Stimulated activated CD8-positive, alpha-beta memory T cell treated with anti-CD3 and anti-CD28 coated beads, Interleukin-12 subunit alpha, Interleukin-12 subunit beta, amount 100 ng/mL, for 4 hours (primary cell): ENCODE measurements at places on chromosomes 6 and 20.

- no peak for DNase-seq
These were observed 26.6 kb downstream of the NSFL1C start for GRCh38 chr20:1440024-1440423.

GRCh38 chr6:44428682-44429081 is 41.2 kb downstream of the CDC5L start:
- DNase-seq: no peak

DNA sequence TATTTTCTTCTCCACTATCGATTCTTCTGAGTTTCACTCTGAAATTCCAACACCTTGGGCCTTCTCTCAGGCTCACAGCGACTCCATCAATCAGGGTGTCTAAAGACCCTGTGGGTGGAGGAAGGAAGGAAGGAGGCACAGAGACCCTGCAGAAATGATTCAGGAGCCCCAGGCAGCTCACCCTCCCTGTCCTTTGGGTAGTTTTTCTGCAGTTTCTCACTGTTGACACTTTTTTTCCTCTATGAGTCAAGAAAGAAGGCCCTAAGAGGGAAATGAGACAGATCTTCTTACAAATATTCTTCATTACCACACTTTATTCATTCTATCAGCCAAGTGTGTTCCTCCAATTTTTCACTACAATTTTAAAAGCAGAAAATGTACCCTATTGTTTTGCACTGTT is 34.2 kb upstream of the TBXT start:
- no peak for DNase-seq

DNA sequence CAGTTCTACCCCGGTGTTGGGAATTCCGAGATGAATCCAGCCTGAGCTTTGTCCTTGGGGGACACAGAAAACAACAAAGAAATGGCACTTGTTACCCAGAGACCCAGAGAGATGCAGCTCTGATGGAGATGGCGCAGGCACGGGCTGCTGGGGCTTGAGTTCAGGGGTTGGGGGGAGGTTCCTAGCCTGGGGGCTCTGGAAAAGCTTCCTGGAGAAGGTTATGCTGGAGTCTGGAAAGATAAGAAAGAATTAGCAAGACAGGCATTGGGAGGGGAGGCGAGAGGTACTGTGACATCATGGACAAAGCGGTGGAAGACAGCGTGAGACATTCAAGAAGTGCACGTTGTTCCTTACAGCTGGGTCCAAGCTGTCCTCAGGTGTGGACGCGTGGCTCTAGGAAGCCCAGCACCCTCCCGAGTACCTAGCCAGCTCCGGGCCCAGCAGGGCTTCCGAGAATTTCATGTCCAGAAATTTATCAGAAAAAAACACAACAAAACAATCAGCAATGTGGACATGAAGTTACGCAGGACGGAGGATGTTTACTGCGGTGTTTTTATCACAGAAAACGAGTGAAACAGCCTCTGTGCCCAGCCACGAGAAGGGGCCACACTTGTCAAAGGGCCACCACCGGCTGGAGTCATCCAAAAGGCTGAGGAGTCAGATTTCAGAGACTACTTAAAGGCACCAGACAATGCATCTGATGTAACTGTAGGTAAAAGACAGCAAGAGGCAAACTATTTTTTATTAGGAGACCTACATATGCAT is 39.5 kb downstream of the C20orf203 start:
- no peak for DNase-seq

GRCh38 chr6:166969390-166970002 is 13.1 kb upstream of the RNASET2 start:
- DNase-seq: no peak

GRCh38 chr20:62227591-62227976 is 7.5 kb upstream of the HRH3 start:
- DNase-seq: no peak

DNA sequence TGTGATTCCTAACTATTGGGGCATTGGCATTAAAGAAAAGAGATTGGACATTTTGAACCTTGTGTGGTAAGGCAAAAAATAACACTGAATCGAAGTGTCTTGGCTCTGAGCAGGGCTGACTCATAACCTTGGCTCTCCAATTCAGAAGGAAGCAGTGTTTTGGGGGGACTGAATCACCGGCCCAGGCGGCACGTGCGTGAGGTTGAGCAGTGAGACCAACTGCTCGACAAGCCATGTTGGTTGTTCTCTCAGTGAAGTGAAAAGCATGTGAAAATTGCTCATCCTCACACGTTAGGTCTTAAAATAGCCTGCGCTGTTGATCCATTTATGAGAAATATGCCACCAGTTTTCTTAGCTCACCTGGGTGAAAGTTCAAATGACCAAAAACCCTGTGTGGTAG is 137.8 kb upstream of the SPACA1 start:
- no peak for DNase-seq

DNA sequence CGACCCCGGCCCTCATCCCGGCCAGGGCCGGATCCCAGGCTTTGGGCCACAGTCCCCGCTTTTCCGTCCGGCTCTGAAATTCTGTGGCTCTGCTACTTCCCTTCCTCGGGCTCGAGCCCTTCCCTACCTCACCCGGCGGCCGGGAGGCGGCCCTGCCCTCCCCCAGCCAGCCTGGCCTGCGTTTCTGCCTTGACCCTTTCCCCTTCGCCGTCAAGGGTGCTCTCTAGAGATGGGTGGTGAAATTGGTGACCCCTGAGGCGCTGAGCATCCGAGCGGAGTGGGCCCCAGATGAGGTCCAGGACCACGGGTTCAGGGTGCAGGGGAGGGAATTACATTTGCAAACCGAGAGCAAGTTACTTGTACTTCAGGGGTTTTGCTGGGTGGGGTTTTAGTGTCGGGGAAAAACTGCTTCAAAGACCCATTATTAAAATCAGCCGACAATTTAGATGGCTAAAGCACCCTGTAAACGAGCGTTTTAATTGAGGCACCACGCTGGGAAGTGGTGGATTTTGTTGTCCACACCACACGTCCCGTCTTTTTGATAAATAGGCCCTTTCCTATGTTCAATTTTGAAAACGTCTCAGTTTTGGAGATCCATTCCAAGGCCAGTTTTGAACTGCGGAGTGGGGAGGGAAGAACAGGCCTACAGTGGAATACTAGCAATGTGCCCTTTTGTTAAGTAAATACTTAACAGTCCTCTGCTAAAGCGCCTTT is 9.9 kb downstream of the TFAP2A start:
- DNase-seq: no peak

DNA sequence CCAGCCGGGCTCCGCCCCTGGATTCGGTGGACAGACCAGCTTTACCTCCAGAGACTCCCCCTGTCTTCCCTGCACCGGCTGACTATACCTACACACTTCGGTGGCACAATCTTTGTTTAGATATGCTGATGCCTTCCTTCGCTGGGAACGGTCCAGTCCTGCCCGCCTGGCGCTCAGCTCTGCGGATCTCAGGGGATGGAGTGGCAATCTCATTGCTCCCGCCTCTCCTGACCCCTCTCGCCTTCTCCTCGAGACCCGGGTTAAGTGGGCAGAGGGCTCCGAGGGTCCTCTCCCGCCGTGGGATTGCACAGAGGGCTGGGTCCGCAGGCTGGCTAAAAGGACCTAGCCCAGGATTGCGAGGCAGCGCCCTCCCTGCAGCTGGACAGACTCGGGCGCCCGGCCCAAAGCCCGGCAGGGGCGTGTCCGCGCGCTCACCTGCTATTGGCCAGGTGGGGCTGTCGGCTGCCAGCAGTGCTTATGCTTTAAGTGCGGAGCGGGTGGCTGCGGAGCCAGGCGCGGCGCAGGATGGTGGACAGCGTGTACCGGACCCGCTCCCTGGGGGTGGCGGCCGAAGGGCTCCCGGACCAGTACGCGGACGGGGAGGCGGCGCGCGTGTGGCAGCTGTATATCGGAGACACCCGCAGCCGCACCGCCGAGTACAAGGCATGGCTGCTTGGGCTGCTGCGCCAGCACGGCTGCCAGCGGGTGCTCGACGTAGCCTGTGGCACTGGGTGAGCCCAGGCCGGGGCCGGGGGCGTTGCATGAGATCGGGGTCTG is at the start of gene GNMT:
GNMT (plus strand) TSS at position 512 of the 777 bp plus-strand sequence; CDS start at position 526, 14 bp downstream.
- no peak for DNase-seq

- DNase-seq: peak; percentile 49
These were observed 1.2 kb downstream of the DUSP22 start for GRCh38 chr6:293193-294174.

GRCh38 chr6:83370567-83370966 is 60.3 kb downstream of the ME1 start:
- no peak for DNase-seq

GRCh38 chr20:62454904-62455636 is 20.7 kb downstream of the GATA5 start:
- DNase-seq: no peak

- no peak for DNase-seq
These were observed 174.0 kb upstream of the UST start for GRCh38 chr6:148572676-148573335.

DNA sequence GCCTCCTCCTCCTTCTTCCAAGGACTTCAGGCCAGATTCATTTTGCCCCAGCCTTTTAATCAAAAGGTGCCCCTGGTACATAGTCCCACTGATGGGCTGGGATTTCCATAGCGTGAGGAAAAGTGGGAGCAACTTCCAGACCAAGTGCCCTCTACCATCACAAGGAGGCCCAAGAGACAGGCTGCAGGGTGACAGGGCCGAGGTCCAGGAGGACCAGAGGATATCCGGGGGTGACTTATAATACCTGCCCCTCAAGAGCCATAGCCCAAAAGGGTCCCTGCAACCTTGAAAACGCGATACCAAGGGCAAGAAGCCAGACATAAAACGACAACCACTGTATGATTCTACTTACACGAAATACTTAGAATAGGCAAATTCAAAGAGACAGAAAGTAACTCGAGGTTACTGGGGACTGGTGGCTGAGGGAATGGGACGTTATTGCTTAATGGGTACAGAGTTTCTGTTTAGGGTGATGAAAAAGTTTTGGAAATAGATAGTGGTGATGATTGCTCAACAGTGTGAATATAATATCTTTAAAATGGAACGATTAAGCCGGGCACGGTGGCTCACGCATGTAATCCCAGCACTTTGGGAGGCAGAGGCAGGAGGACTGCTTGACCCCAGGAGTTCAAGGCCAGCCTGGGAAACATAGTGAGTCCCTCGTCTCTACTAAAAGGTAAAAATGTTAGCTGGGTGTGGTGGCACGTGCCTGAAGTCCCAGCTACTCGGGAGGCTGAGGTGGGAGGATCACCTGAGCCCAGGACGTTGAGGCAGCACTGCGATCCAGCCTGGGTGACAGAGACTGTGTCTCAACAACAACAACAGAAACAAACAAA is 71.9 kb downstream of the NOL4L start:
- no peak for DNase-seq

DNA sequence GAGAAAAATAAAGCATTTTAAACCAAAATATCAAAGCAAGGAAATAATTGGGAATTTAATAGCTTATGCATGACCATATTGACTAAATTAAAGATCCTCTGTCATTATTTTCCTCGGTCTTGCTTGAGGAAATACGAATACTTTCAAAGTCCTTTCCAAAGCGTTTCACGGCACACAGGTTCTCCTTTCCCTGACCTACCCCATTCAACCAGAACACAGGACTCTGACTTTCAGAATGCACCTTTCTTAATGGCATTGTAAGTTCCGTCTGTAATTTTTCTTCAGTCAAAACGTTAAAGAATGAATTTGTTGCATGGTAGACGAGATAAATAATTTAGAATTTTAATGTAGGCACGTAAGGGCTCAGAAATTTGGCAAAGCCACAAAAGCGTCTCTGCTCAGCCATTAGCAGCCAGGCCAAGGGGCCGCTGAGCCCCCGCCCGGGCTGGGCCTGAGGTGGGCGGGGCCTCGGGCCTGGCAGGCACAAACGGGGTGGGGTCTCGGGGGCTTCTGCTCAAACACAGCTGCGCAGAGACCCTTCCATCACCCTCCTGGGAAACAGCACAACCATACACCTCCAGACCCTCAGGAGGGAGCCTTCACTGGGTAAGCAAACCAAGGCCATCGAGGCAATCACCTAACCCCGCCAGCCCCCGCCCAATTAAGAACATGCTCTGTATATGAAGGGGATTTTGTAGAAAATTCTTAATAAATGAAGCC is 3.4 kb downstream of the NEDD9 start:
- DNase-seq: no peak

DNA sequence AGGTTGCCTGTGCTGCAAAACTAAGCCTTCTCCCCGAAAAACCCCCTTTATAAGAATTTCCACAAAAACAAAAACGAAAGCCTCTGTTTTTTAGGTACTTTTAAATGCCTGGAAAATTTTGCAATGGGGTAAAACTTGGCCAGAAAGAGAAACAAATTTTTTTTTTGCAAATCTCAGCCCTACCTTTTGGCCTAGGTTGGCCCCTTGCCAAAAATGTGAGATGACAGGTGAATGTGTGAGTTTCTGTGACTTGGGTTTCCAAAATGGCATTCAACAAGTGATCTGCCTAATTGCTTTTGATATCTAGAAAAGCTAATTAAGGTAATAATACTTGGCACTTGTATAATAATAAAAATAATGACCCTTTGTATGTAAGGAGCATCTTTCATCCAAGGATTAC is 48.4 kb downstream of the MAFB start:
- DNase-seq: no peak

DNA sequence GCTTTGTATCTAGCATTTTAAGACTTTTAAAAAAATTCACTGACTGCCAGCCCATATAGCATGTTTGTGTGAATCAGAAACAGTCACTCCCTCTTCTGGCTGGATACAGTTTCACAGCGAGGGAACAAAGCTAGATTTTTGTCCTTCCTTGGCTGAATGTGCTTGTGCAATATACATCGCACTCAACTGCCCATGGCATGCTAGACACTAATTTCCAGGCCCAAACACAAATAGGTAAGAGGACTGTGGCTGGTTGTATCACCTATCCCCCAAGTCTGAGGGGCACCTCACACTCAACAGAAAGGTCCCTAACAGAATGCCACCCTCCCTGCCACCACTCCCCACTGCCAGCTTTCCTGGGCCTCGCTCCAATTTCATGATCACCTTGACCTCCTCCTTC is 16.2 kb upstream of the BLCAP start:
- no peak for DNase-seq

DNA sequence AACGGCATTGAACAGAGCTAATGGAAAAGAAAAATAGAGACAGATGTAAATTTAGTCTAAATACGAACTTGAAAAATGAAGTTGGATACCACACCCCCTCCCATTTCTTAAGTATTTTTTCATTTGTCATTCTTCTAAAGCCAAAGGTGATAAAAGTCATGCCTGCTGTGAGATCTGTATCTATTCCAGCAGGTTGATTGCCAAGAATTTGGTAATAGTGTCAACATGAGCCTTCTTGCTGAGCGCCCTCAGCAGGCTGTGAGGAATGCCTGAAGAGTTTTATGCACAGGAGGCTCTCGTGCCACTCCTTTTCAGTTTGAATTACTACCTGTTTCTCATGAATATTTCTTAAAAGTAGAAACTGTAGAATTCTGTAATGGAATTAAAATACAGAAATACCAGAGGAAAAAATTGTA is 165.4 kb downstream of the QKI start:
- no peak for DNase-seq

- no peak for DNase-seq
These were observed 123.0 kb downstream of the JARID2 start for GRCh38 chr6:15368873-15369272.

- no peak for DNase-seq
These were observed 270.5 kb downstream of the BMP2 start for GRCh38 chr20:7038029-7038428.
